ENCODE measurements at places on chromosomes 11 and 22.

- DNase-seq, result no peak
These were observed 727.7 kb upstream of the ANO5 start for GRCh38 chr11:21465203-21465602.

DNA sequence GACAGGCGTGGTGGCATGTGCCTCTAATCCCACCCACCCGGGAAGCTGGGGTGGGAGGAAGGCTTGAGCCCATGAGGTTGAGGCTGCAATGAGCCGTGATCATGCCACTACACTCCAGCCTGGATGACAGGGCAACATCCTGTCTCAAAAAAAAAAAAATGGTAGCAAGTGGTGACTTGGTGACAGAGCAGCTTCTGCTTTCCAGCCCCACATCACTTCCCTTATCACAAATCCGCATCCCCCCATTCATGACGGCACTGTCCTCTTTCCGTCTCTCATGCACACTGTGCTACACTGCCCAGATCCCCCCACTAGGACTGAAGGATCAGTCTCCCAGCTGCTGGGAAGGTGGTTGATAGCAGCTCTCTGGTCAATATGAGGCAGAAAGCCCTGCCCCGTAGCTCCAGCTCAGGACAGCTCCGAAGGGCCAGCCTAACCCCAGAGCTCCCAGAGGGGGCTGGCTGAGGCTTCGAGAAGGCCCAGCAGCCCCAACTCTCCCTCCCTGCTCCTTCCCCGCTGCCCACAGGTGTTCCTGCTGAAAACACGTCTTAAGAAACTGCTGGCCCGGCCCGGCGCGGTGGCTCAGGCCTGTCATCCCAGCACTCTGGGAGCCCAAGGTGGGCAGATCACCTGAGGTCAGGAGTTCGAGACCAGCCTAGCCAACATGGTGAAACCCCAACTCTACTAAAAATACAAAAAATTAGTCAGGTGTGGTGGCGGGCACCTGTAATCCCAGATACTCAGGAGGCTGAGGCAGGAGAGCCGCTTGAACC, 15.9 kb downstream of the PGA5 start:
- no peak for DNase-seq

DNA sequence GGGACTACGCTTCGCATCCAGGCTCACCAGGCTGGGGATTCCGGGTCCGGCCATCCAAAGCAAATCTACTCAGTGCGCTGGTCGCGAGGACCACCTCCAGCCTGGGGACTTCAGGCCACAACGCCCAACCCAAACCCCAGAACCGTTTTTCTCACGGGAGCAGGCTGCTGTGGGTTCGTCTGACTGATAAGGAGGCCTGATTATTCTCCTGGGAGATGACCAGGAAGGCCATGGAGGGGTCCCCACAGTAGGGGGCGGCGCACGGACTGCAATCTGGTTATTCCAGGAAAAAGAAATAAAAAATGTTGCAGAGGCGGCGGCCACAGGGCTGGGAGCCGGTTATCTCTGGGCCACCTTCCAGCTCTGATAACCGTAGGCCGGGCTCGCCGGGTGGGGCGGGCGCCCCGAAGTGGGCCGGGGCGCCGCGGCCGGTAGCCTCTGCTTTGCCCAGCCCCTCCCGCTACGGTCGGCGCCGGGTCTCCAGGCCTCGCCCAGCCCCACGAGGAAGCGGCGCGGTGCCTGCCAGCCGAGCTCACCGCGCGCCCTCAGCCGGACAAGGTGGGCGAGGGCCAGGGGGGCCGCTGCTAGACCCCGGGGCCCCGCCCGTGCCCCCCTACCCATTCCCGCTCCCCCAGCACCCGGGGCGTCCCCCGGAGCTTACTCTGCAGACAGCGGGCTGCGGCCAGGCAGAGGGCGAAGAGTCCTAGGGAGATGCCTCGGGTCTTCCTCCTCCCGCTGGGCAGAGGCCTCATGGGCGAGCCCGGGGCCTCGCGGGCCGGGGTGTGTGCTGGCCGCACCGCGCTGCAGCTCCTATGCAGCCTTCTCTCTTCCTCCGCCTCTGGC, 446 bp downstream of the VSTM5 start:
- DNase-seq, result no peak

DNA sequence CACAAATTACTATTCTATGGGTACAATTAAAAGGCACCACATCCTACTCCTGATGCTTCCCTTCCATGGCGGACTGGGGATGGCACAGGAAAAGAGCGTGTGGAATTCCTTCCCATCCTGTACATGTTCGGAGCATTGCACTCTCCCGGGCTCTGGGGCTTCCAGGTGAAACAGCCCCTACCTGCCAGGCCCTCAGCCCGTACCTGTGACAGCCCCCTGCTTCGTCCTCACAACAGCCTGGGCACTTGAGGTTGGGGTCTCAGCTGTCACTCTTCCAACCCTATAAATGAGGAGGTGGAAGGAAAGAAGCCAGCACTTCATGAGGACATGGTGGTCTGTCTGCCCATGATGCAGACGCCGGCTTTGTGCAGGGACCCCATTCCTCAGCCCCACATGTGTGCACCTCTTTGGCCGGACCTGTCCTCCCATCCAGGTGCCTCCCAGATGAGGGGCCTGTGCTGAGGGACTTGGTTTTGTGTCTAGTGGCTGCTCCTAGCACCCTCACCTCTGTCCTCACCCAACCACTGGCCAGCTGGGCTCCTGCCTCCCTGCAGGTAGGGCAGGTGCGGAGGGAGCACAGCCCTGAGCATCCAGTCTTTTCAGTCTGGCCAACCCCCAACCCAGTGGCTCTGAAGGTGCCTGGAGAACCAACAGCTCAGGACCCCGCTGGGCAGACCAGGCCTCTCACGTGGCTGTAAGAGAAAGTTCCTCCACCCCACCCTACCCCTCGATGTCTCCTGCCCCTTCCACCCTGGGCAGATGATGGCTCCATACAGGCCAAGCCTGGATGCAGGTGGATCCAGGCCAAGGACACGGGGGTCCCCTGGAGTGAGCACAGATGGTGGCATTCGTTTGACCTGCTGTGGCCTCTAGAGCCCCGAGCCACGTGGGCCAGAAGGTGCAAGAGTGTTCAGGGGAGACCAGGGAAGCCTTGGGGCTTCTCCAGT, 23.4 kb upstream of the WNT7B start:
- no peak for DNase-seq

- no peak for DNase-seq
These were observed 45.2 kb downstream of the SERGEF start for GRCh38 chr11:17967661-17968060.

- no peak for DNase-seq
These were observed 45.6 kb downstream of the PISD start for GRCh38 chr22:31616315-31616980.

Measured in mesothelial cell of epicardium (in vitro differentiated cells).